ENCODE measurements at places on chromosomes 13 and 19. TPM values are rescaled to one million over a fixed set of nuclear protein-coding genes. Genes with fewer than 3 reads are reported as not detected.

- DNase-seq = no peak
Observed at GRCh38 chr13:51311957-51312520, 27.5 kb upstream of the SERPINE3 start.

ZNF541 gene
- 0.09 TPM for polyA plus RNA-seq

ZFR2 gene
- polyA plus RNA-seq = 0.16 TPM

- peak; percentile 75 for DNase-seq
Observed at GRCh38 chr13:106814463-106814862, 246.5 kb upstream of the ARGLU1 start.

- DNase-seq = no peak
Observed at GRCh38 chr13:24502533-24503378, 9.8 kb downstream of the PARP4 start.

- DNase-seq = no peak
Observed at GRCh38 chr13:85381082-85381481, 418.1 kb downstream of the SLITRK6 start.
